ENCODE measurements at places on chromosomes 6 and 20.

DNA sequence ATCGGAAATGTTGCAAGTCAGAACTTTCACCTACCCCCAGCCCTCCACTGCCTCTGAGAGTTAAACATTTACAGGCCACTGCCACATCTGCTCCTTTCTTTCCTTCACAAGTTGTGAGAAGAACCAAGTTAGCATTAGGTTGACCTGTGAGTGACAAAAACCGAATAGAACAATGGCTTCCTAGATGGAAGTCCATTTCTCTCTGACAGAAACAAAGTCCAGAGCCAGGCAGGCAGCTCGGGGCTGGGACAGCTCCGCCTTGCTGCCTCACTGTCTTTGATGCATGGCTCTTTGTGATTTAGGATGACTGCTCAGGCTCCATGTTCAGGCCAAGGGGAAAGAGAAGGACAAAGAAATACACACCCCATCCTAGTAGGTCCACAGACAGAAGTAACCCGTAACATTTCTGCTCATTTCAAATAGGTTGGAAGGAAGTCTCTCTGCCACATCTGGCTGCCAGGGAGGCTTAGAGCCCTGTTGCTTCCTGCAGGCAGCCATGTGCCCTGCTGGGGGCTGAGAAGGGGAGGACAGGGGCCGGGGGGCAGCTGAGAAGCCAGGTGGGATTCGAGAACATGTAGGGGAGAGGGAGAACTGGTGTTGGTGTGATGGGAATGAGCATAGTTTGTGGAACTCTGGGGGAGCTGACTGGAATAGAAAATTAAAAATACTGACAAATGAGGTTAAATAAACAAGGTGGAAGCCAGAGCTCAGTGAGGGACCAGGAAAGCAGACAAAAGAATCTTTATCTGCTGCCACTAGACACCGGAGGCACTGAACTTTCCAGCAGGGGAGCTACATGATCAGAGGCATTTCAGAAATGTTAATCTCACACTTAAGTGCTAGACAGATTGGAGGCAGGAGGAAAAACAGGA lies 19.5 kb upstream of the IER3 start:
- no peak for DNase-seq

DNA sequence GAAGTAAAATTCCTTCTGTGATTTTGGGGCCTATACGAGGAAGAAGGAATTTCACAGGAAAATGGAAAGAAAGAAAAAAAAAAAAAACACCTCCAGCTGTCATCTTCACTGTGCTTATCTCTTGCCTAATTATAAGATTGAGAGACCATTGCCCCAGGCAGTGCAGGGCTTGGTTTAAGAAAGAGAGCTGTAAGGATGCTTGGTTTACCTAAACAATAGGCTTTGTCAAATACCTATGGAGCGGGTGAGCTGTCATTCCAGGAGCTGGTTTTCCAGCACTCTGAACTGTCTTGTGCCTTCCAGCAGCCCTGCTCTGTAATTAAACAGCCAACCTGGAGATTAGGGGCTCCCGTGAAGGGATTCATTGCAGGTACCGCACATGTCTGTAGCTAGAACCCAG lies 137.8 kb downstream of the EDN3 start:
- DNase-seq = no peak

- DNase-seq = no peak
Observed at GRCh38 chr6:167984144-167984719, 13.2 kb upstream of the KIF25 start.

DNA sequence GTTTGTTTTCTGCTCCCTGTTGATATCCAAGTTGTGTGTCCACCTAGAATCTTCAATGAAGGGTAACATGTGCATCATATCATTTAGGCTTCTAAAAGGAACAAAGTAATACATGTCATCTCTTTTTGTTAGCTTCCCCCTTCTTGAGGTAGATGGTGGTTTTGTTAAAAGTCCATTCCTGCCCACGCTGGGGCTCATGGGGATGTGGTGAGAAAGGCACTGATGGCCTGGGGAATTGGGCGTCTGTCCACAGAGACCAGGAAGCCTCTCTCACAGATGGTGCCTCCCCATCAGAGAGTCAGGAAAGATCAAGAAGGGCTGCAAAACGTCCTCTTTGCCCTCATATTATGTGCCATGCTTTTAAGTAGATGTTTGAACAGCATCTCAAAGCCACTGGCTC lies 32.5 kb downstream of the GNAS start:
- DNase-seq = no peak

DNA sequence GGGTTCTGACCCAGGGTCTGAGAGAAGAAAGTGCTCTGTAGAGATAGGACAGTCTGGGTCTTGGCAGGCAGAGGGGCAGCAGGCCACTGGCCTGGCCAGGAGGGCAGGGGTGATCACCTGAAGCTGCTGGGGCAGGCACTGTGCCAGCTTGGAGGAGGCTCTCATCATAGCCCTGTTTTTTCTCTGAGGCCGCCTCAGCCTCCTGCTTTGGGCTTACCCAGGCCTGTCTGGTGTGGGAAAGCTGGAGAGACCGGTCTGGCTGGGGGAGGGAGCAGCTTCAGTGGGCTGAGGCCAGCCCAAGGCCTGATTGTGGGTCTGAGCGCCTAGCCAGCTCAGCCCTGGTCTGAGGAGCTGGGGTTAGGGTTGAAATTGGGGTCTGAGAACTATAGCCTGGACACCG lies 3.9 kb downstream of the LPIN3 start:
- no peak for DNase-seq

DNA sequence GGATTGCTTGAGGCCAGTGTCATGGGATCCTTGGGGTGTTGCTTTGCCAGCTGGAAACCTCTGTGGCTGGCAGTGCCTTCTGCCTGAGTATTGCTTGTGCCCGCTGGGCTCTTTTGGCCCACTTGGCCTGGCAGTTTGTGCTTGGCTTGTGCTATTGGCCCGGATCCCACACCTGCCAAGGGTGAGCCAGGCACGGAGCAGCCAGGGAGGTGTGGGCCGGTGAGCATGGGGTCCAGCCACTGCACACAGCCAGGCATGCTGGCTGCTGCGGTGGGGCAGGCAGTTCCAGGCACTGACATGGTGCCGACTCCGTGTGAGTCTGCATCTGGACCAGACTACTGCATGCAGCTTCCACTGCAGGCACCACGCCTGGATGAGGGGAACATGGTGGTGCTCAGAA lies 62.5 kb upstream of the SYNCRIP start:
- DNase-seq = no peak

DNA sequence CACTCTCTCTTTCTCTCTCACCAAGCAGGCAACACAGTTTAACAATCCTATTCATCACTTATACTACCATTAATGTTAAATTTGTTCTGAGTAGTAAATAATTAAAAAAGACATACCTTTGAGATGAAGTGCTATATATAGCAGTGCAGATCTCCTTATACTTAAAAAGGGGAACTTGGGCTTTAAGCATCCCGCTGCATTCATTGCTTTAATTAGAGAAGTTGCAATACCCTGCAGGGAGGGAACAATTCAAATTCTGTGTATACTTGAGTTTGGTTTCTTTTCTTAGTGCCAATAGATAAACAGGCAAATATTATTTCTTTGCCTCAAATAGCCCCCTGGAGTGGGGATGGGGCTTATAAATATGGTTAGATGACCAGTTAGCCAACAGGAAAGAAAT lies 10.8 kb upstream of the ZBTB24 start:
- no peak for DNase-seq

Measured in endothelial cell (in vitro differentiated cells).